ENCODE measurements at places on chromosomes 1 and 21.
A peak's percentile ranks its signal among the peaks of the same experiment; 100 is the strongest.

DNA sequence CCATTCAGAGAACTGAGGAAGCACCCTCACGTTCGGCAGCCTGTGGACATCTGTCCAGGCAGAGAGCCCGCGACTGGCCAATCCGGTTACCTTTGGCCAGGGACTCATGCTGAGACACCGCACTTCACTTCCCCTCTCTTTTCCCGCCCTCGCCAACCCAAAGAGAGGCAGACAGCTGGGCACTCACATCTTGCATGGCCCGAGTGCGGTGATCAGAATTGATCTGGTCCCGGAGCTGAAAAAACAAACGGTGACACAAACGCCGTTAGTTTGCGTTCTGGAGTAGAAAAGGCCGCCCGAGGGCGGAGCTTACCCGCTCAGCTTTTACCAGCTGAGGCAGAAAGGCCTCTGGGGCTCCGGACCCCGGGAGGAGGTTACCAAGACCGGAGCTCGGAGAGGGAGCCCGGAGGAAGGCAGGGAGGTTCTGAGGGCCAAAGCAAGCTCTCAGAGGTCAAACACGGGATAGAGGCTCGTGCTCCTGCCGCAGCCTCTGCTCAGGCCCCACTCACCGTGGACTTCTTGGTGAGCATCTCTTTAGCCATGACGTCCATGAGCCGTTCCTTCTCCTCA, 376 bp downstream of the SF3A3 start:
- DNase-seq, result no peak

DNA sequence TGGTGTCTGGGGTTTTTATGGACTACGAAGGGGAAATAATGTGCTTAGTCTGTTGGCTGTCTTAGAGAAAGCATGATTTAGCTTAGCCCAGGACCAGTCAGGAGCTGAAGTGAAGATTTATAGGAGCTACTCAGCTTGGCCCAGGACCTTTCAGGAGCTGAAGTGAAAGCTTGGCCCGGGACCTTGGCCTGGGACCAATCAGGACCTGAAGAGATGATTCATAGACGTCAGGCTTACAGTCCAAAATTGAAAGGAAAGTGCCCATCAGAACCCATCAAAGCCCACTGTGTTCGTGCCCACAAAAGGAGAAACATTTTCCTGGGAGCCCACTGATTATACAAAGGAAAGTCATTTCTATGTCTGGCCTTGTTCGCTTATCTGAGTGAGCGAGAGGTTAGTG, 35.6 kb downstream of the MSTO1 start:
- no peak for DNase-seq

DNA sequence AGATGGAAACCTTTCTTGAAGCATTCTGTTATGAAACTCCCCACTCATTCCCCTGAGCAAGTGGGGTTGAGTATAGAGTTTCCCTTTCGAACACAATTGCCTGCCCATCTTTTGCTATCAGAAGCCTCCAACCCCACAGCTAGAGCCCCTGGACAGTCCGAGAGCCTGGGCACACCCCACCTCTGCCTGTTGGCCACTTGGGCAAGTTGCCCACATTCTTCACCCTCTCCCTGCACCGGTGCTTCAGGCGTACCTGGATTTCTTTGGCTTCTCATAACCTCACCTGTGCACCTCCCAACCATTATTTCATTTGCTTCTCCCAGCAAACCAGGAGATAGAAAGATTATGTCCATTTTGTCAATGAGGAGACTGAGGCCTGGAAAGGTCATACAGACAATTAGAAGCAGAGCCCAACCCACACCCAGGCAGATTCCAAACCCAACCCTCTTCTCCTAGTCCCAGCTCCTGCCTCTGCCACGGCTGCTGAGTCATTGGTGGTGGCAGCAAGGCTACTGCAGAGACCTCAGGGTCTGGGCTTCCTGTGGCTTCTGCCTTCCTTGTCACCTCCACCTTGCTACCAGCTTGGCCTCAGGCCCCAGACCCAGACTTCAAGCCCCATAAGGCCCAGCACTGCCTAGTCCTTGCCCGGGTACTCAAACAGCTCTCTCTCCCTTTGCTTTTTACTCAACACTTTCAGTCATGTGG, 118.7 kb upstream of the ZBTB40 start:
- DNase-seq, result no peak

DNA sequence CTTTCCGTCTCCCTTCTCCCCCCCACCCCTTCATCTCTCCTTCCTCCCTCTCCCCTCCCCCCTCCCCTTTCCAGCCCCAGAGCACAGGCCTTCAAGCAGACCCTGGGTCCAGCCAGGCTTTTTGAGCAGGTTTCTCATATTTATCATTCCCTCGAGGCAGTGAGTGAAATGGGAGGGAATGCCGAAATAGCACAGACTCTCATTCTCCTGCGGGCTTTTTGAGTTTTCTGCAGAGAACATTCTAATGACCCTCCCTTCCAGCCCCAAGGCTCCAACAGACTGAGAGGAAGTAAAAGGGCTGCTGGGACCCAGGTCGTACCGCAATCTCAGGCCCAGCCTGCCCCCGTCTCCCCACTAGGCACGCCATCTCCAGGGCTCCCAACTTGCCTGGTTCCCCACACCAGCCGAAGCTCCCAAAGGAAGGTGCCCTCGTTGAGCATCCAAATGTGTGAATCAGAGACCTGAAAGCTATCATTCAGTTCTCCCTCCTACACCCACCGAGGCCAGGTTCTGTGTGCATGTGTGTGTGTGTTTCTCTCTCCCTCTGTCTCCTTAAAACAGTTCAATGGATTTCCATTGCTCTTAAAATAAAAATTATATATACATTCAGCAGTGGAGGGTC, 22.3 kb downstream of the ACTA1 start:
- no peak for DNase-seq

DNA sequence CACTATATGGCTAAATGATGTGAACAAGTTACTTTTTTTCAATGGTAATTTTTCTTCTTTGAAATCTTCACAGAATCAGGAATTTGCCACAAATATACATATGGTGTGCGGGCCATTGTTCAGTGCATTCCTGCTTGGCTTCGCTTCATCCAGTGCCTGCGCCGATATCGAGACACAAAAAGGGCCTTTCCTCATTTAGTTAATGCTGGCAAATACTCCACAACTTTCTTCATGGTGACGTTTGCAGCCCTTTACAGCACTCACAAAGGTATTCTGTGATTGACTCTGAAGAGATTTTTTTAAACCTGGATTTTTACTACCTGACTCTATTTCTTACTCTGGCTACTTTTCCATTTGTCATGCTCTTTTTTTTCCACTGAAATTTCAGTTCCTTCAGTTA, 76.2 kb upstream of the KIAA1614 start:
- no peak for DNase-seq

- peak; percentile 92 for DNase-seq
These were observed 117.2 kb upstream of the GUCA2B start for GRCh38 chr1:42035830-42036604.

DNA sequence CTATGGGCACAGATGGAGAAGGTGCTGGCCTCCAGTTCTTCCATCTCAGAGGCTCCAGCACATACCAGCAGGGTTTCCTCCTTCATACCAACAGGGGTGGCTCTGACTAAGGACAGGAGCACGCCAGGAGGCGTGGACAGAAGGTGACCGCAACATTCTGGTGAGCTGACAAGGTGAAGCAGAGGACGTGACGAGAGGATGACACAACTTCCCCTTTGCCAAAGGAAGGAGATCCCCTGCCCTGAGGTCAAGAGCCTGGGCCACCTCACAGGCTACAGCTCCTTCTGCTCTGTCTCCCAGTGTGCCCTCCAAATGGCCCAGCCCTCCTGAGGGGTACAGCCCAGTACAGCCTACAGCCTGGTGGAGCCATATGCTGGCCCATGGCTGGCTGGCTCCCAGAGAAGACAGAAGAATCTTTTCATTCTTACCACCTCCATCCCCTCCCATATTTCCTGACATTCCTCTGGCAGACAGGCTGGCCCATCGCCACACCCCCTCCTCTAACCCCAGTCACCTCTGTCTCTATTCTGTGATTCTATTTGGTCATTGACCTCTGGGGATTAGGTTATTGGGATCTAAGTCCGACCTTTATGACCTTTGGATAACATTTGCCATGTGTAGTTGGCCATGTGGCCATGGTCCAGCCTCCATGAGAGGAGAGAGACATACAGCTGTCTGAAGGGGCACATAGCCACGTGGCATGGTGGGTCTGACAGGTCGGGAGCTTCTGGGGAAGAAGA, 5.1 kb upstream of the LAMB3 start:
- no peak for DNase-seq

DNA sequence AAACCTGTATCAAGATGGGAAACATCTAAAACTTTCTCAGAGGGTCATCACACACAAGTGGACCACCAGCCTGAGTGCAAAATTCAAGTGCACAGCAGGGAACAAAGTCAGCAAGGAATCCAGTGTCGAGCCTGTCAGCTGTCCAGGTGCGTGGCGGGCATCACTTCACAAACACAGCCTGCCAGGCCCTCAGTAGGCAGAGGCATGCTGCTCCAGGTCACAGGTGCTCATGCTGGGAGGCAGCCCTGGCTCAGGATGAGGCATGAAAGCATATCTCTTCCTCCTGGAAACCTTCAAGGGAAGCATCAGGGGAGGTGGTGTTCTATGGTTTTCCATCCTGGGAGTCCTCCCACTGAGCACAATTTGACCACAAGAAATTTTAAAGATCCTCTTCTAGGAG, 6.3 kb downstream of the CD2 start:
- no peak for DNase-seq

- DNase-seq, result no peak
These were observed 261.7 kb downstream of the MATN1 start for GRCh38 chr1:30461640-30462039.

- no peak for DNase-seq
These were observed 2.1 kb upstream of the PLA2G2E start for GRCh38 chr1:19925342-19926070.

DNA sequence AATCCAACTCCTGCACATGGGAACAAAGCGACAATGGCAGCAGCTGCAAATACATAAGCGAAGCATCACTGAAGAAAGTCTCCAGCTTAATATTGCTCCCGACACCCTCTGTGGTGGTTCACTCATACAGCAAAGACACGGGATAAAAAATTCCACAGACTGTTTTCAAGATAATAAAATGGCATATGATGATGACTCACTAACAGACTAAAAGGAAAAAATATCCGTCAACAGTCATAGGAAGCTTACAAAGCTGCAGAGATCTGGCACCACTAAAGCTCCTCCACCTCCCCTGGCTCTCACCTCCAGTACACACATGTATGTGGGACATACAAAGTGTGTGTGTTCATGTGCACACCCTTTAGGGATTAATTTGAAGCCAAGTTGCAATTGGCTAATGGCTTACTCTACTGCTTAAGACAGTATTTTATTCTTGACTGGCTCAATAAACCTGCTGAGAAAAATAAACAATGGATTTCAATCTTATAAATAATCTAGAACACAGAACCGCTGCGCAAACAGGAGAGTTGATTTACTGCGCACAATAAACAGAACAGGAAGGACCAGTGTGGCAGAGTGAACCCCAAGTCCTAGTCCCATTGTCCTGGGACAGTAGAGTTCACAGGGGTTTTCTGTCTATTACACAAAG, 94.4 kb downstream of the SLC45A1 start:
- DNase-seq, result no peak

DNA sequence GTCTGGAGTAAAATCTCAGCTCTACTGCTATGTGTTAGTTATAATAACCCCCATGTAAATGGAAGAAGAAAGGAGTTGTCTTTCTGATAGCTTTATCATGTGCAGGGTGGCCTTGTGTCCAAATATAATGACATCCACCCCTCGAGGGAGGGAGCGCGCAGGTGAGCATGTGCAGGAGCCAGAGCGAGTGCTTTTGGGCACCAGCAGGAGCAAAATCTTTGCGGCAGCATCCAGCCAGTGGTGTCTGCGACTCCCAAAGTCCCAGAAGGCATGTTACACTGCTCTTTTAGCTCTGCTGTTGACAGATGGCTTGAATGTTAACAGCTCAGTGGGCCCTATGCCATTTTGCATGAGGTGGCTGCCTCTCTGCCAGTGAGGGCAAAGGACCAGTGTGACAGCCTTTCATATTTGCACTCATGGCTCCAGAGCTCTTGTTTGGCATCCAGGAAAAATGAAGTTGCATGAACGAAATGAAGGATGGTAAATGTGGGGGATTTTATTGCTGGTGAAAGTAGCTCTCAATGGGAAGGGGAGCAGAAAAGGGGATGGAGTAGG, 146.7 kb downstream of the HMCN1 start:
- no peak for DNase-seq

DNA sequence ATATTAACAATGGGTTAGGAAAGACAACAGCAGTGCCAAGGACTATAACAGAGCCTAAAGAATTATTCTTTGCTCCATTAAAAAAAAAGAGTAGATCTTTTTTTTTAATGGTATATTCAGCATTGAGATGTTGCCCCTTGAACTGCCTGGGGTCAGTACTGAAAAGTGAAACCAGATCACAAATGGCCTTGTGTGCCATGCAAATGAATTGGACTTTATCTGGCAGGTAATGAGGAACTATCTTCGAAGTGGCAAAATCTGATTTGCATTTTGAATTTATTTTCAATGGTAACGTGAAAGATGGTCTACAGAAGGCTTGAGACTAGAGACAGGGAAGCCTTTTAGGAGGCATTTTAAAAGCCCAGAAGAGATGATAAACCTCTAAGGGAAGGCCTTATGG, 21.4 kb upstream of the PKN2 start:
- no peak for DNase-seq

- no peak for DNase-seq
These were observed 37.5 kb upstream of the ARF1 start for GRCh38 chr1:228044961-228045360.

- no peak for DNase-seq
These were observed 99.1 kb upstream of the GREM2 start for GRCh38 chr1:240711020-240711419.

- no peak for DNase-seq
These were observed 15.8 kb downstream of the PRDM15 start for GRCh38 chr21:41863439-41863740.

GRCh38 chr1:207820568-207821463, 69.0 kb downstream of the CD46 start:
- no peak for DNase-seq

DNA sequence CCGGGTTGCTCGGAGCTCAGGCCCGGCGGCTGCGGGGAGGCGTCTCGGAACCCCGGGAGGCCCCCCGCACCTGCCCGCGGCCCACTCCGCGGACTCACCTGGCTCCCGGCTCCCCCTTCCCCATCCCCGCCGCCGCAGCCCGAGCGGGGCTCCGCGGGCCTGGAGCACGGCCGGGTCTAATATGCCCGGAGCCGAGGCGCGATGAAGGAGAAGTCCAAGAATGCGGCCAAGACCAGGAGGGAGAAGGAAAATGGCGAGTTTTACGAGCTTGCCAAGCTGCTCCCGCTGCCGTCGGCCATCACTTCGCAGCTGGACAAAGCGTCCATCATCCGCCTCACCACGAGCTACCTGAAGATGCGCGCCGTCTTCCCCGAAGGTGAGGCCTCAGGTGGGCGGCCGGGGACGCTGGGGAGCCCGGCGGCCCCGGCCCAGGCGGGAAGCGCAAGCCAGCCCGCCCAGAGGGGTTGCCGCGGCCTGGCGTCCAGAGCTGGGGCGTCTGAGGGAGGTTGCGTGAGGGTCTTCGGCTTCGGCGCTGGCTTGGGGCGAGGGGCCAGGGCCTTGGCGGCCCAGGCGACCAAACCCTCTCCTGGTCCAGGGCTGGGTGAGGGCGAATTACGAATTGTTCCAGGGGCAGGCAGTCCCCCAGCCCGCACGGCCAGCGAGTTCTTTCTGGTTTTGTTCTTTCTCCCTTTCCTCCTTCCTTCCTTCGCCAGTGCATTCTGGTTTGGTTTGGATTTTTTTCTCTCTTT, 805 bp downstream of the SIM2 start:
- DNase-seq, result no peak
